A549 (cell line): ENCODE measurements at places on chromosomes 1 and 21.

DNA sequence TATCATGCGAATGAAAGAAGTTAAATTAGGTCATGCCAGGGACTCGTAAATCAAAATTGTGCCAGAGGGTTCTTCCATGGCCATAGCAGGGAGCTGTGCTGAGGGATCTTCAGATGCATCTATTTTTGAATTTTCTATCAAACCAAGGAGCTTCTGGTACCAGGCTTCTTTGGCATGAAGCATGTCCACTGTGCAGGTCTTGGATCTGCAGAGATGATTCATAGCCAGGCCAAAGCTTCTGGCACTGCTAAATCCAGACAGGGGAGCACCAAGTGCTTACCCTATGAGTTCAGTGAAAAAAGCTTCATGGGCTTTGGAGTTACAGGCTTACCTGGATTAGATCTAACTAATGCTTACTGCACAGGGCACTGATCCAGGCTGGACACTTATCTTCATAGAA is 154.2 kb upstream of the DAB1 start:
- DNase-seq = no peak

DNA sequence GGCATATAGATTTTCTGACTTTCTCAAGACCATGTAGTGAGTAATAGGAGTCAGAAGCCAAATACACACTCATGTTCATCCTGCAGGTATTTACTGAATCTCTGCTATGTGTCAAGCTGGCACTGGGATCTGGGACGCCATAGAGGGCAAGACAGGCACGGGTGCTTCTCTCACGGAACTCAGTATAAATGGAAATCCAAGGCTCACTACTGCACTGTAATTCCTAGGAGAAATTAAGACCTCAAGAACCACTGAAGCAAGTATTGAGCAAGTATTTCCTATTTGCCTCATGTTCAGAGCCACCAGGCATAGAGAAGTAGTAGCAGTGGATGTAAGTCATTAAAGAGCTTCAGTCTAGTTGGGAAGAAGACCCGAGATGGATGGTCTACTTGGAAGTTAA is 38.9 kb downstream of the EIF2D start:
- DNase-seq = no peak

DNA sequence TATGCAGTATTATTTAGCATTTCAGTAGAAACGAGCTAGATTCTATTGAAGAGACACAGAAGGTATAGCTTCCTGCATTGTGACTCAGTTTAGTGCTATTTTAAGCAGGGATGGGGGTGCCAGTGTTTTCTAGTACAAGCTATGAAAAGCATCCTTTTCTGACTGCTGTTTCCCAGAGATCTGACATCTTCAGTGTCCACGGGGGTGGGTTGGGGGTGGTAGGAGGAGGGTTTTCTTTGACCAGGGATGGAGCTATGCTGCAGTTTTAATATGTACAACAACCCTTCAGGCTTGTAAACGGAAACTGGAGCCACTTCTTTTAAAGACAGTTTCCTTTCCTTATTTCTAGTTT is 2.7 kb upstream of the NEGR1 start:
- no peak for DNase-seq

- no peak for DNase-seq
Observed at GRCh38 chr21:18006691-18007090, 187.5 kb upstream of the C21orf91 start.

DNA sequence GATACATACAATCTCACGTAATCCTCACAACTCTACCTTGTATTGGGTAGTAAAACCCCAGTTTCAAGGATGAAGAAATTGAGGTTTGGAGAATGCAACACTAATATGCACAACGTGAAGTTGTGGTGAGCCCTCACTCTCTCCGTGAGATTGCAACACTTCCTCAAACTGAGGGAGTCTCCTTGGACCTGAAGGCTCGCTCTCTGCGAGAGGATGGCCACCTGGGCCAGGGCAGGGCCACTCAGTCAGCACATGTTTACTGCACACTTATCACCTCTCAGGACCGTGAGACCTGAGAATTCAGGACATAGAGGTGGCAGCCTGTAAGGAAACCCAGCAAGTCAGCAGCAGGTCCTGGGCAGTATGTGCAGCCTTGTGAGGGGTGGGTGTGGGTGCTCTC is 8.7 kb downstream of the SH3BP5L start:
- DNase-seq = no peak

DNA sequence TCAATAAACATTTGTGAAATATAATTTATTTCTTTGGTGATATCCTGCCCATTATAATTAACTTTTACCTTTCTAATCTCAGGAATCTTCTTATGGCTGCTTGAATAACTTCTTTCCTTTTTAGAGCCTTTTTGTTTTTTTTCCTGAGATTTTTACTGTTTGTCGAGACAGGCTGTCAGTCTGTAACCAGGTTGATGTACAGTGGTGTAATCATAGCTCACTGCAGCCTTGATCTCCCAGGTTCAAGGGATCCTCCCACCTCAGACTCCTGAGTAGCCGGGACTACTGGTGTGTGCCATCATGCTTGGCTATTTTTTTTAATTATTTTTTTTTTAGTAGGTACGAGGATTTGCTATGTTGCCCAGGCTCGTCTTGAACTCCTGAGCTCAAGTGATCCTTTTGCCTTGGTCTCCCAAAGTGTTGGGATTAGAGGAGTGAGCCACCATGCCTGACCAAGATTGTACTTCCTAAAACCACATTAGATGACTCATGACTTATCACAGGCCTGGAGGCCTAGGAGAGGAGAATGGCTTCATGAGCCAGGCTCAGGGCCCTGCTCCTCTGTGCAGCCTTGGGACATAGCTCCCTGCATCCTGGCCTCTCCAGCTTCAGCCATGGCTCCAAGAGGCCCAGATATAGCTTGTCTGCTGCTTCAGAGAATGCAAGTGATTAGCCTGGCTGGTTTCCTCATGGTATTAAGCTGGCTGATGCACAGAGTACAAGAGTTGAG is 48.6 kb downstream of the CTH start:
- no peak for DNase-seq

DNA sequence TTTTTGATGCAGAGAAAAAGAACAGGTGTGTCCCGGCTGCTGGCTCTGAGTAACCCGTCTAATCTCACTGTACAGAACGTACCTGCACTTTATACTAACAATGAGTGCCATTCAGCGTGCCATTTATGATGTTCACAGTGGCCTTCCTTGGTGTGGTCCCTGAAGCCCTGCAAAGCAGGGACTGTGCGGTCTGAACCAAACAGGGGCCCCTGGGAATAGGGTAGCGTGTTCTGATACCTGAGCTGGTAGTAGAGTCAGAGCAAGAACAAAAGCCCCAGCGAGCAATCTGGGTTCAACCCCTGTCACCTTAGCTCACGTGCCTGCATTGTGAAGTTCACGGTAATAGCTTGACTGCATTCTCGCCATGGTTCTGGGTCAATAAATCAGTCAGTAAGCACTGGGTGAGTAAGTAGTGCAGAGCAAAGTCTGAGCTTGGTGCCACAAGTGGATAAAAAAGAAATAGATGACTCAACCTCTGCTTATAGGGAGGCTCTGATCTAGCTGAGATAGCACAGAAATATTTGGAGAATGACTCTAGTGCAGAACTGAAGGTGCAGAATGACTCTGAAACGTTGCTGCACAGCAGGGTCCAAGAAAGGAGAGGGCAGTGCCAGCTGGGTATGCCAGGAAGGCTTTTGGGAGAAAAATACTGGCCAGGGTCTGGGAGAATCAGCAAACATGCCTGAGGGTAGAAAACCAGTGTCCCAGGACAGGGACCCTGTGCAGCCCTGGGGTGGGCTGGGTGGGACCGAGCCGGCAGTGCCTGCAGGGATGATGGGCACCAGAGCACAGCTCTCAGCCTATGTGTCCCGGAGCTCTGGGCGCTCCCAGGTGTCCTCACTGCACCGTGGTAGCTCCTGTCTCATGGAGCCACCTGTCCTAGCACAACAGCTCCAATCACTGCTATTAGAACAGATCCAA is 125.9 kb downstream of the RHOU start:
- DNase-seq = peak; percentile 94

- no peak for DNase-seq
Observed at GRCh38 chr1:3733883-3734589, 18.2 kb upstream of the CCDC27 start.

GRCh38 chr1:246092136-246092535 is 414.9 kb downstream of the SMYD3 start:
- no peak for DNase-seq

DNA sequence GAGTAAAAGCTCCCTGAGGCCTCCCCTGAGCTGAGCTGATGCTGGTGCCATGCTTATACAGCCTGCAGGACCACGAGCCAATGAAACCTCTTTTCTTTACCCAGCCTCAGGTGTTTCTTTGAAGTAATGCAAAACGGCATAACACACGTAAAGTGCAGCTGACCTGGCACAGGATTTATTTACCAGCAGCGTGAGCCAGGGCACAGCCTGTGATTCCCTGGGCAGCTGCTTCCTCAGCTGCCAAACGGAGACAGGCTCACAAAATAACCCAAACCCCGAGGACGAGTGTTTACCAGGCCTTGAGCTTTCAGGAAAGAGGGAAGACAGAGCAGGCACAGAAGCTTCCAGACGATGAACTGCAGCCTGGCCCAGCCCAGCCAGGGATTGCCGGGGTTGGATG is 120.6 kb upstream of the ARHGEF16 start:
- DNase-seq = no peak

DNA sequence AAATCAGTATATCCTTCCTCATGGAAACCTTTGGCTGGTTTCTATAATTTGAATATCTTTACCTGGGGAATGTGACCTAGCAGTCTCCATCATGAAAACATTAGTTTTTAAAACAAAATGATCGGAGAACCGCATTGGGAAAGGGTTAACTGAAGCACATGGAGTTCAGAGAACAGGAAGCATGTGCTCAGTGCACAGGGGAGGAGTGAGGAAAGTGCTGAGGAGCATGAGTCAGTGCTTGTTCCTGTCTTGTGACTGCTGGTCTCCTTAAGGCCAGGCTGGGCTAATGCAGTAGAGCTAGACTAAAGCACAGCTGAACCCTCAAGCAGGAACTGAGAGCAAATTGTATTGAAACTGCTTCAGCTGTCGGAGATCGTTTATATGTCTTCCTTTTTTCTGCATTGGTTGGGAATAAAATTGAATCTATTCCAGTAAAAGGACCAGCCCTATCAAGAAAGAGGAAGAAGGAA is 5.8 kb downstream of the IFI16 start:
- DNase-seq = no peak

DNA sequence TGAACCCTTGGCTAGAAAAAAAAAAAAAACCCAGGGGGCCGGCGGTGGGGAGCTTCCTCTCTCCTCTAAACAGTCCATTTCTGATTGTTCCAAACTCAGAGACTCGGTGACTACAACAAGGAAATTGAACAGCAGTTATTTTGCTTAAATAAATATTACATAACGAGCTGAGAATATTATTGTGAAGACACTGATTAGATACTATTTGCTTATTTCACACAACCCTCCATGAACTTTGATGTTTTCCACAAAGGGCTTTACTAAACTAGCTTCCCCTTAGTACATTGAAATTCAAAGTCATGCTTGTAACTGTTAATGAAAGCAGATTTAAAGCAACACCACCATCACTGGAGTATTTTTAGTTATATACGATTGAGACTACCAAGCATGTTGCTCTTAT is at the start of gene CFHR5:
Gene CFHR5 (plus strand): TSS at position 279 of the 400 bp plus-strand sequence. CDS start 109 bp downstream, at position 388.
- no peak for DNase-seq

GRCh38 chr1:7608628-7609305 is 162.3 kb upstream of the VAMP3 start:
- no peak for DNase-seq

DNA sequence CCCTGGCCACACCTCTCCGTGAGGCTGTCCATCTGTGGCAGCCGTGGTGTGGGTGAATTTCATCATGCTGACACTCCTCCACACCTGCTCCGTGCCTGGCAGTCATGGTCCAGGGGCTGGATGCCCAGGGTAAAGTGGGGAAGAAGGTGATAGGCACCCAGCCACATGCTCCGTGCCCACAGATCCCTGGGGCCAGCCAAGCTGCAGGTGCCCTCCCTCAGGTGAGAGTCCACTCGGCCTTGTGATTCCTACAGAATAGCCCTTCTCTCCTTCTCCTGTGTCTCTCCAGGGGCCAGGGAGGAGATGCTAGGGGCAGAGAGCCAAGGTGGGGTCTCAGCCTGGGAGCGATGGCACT is 16.8 kb upstream of the POFUT2 start:
- DNase-seq = no peak

DNA sequence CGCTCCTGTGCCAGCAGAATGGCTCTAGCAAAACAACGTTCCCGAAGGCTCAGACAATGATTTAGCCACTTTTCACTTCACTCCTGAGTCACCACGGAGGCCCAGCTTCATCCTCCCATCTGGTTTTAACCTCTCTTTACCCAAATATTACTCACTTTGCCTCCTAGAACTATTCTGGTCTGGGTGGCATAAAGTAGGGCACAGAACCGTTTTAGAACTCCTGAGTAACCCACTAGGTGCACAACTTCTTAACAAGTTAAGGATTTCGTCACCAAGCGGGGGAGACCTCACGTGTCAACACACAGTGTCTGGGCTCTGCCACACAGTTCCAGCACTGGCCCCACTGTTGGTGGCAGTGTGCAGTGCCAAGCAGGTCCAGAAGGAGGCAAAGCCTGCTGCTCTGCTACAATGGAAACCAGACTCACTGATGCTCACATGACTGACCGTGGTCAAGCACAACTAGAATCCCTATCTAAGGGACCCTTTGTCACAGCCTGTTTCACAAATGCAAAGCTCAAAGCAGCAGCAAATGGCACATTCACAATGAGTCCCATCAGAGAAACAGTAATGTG is 121.7 kb downstream of the SIPA1L2 start:
- DNase-seq = peak; percentile 9

DNA sequence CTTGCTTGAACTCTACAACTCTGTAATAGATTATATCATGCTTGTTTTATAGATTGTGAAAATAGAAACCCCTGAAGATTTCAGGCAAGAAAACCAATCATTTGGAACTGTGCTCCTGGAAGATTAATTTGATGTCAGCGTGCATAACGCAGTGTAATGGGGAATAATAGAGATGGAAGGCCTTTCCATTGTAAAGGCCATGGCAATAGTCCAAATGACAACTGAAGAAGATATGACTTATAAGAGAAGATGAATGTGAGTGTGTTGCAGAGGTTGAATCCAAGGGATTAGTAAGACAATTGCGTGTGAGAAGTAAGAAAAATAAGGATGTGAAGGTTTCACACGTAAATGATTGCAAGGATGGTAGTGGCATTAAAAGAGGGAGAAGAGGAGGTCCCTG is 285.0 kb downstream of the DUSP10 start:
- no peak for DNase-seq

- no peak for DNase-seq
Observed at GRCh38 chr21:42540396-42540795, 26.7 kb downstream of the SLC37A1 start.

DNA sequence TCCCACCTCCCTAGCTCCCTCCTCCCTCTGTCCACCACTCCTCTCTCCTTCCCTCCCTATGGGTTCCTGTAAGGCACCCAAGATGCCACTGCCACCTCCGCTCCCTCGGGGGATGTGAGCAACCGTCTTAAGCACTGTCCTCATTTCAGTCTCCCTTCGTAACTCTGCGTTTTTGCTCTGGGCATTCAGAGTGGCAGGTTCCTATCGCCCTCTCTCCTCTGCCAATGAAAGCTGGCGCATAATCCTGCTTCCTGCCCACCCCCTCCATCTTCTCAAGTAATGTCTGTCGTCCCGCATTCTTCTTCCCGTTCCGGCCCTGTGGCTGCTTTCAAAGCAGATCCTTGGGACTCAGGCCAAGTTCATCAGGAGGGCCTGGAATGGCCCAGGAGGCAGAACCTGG is 253.9 kb upstream of the TMEM51 start:
- no peak for DNase-seq
